A375 (cell line): ENCODE measurements at places on chromosomes 7 and 10. TPM values are rescaled to one million over a fixed set of nuclear protein-coding genes. Genes with fewer than 3 reads are reported as not detected.

Gene CPED1
- total RNA-seq: 0.88 and 1.6 TPM in 2 replicates

Gene GJD4
- total RNA-seq: 0.27 TPM in 1 of 2 replicates, not detected in the other

Gene SPAM1
- total RNA-seq: not detected in 2 replicates

Gene TMEM270
- 0.93 TPM in 1 of 2 replicates, not detected in the other for total RNA-seq

Gene CALY
- 0.41 TPM in 1 of 2 replicates, not detected in the other for total RNA-seq

Gene PLEKHS1
- total RNA-seq: 0.04 and 0.42 TPM in 2 replicates

Gene KAT6B
- 10.3 and 17.0 TPM in 2 replicates for total RNA-seq

Gene AMZ1
- 0.04 and 0.50 TPM in 2 replicates for total RNA-seq

Gene CCDC172
- not detected in 2 replicates for total RNA-seq

Gene FAM25G
- not detected in 2 replicates for total RNA-seq

Gene HNRNPF
- 275 and 284 TPM in 2 replicates for total RNA-seq

Gene WNT16
- total RNA-seq: 0.08 TPM in 1 of 2 replicates, not detected in the other

Gene DCLRE1A
- total RNA-seq: 8.2 and 9.7 TPM in 2 replicates
